ENCODE measurements at places on chromosomes 3 and 15.

DNA sequence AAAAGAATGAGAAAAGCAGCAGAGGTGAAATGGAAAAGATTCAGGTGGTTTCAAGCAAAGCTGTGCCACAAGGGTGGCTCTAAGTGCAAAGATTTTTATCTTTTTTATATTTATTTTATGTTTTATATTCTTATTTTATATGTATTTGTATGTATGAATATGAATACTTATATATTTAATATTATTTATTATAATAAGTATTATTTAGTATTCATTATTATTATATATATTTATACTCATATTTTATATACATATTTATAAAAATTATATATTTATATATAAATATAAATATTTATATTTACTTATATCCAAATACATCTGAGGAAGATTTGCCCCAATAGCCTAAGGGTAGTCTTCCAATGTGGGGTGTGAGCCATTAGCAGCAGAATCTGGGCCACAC is 1002.0 kb downstream of the CADM2 start:
- no peaks in the 10 kb centered on the region for H3K4me1 ChIP-seq
- no peaks in the 10 kb centered on the region for H3K36me3 ChIP-seq
- no peaks in the 10 kb centered on the region for H3K27me3 ChIP-seq
- DNase-seq = no peak

- no peak overlapping the region for H3K4me3 ChIP-seq
- no peaks in the 10 kb centered on the region for H3K36me3 ChIP-seq
- peak; percentile 92 for DNase-seq
- peak overlapping the region; percentile 36 for H3K27ac ChIP-seq
- H3K27me3 ChIP-seq = no peaks in the 10 kb centered on the region
- H3K4me1 ChIP-seq = peaks cover 15% of the 10 kb centered on the region
Observed at GRCh38 chr3:173932624-173933023, 535.1 kb downstream of the NLGN1 start.

GRCh38 chr3:134211797-134212196 is 38.9 kb downstream of the RYK start:
- H3K36me3 ChIP-seq = peaks cover 30% of the 10 kb centered on the region
- H3K4me1 ChIP-seq = no peaks in the 10 kb centered on the region
- peak; percentile 71 for DNase-seq
- H3K4me3 ChIP-seq = no peak overlapping the region
- H3K27ac ChIP-seq = no peak overlapping the region
- no peaks in the 10 kb centered on the region for H3K27me3 ChIP-seq

DNA sequence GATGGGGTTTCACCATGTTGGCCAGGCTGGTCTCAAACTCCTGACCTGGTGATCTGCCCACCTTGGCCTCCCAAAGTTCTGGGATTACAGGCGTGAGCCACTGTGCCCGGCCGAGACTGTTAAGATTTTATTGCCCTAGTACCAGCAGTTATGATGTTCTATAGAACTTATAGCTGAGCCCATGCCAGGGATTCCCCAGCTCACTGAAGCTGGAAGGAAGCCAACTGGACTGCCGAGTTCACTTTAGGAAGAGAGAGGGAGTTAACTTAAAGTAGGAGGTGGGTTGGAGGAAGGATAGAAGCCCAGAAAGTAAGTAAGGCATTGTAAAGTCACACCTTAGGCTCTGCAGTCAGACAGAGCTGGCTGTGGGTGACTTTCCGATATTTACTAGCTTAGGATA is 101.1 kb upstream of the BOC start:
- H3K36me3 ChIP-seq = no peaks in the 10 kb centered on the region
- no peak for DNase-seq
- H3K27ac ChIP-seq = no peak overlapping the region
- no peak overlapping the region for H3K4me3 ChIP-seq
- 0 out of 2 replicates have a peak, but pooled peaks cover 13% of the 10 kb centered on the region for H3K27me3 ChIP-seq

DNA sequence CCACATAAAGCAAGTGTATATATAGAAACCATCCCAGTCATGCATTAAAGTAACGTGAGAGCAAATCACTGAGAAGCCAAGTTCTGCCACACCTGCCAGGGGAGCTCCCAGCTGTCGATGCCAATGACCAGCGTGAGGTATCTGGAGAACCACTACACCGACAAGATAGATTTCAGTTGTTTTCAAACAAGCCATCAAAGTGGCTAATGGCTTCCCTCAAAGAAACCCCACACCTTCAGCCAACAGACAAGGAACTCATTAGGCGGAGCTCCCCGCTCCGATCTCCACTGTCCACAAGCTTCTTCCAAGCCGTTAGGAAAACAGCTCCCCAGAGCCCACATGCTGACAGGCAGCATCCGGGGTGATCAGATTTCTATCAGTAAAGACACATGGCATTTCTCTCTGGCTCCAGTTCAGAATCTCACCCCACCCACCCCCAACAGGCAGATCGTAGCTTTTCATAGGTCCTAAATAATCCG is 54.2 kb upstream of the SPATA12 start:
- H3K36me3 ChIP-seq = no peaks in the 10 kb centered on the region
- H3K4me3 ChIP-seq = no peak overlapping the region
- peaks cover 28% of the 10 kb centered on the region for H3K4me1 ChIP-seq
- DNase-seq = no peak
- H3K27ac ChIP-seq = no peak overlapping the region

DNA sequence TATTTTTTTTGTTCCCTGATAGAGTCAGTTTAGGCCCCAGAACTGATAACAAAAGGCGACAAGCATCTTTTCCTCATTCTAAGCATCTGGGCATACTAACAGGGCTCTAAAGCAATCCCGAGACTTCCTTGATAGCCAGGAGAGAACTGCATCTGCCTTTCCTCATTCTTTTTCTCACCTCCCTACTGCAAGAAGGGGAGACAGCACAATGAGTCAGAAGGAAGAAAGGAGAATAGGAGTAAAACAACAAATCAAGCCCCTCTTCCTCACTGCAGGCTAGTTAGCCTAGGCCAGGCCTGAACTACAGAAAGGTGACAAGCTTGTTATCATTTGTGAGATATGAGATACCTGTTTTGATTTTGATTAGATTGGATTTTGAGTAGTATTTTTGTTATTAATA is 97.9 kb downstream of the NAALADL2 start:
- no peaks in the 10 kb centered on the region for H3K27me3 ChIP-seq
- peak overlapping the region; percentile 51 for H3K27ac ChIP-seq
- H3K4me1 ChIP-seq = peaks cover 62% of the 10 kb centered on the region
- peak; percentile 38 for DNase-seq

- DNase-seq = peak; percentile 96
- peaks cover 37% of the 10 kb centered on the region for H3K4me1 ChIP-seq
- peak overlapping the region; percentile 33 for H3K4me3 ChIP-seq
- H3K27me3 ChIP-seq = no peaks in the 10 kb centered on the region
Observed at GRCh38 chr15:73982222-73982962, 9.7 kb downstream of the STOML1 start.

GRCh38 chr3:140341817-140342403 is 336.0 kb upstream of the TRIM42 start:
- H3K4me1 ChIP-seq = no peaks in the 10 kb centered on the region
- H3K27ac ChIP-seq = no peak overlapping the region
- H3K36me3 ChIP-seq = no peaks in the 10 kb centered on the region
- no peak for DNase-seq
- no peak overlapping the region for H3K4me3 ChIP-seq
- peaks cover 4% of the 10 kb centered on the region for H3K27me3 ChIP-seq

DNA sequence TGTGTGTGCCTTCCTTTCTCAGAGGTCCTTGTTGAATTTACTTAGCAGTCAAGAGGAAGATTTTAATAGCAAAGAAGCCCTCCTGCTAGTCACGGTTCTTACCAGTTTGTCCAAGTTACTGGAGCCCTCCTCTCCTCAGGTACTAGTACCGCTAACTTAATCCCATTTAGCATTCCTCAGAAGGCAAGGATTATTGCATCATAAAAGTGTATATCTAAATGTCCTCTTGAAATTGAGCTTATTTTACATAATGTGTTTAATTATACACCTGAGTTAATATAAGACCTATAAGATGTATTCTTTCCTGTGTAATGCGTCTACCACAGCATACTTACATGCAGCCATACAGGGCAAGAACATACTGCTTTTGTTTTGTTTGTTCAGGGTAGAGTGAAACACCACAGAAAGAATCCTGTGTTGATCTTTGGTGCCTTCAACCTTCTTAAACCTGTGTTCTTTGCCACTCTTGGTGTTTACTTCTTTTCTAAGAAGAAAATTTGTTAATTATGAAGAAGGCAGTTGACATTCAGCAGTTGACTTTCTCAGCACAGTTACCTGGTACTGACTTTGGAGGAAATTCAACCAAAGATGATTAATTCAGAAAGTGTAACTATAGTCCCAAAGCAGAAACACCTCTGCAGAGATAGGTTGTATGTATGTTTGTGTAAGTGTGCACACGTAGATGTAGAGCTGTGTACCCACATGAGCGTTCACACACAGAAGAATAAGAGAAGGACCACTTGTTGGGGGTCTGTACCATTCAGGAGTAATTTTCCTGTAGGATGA is 33.1 kb downstream of the POLG start:
- no peak overlapping the region for H3K4me3 ChIP-seq
- no peak for DNase-seq
- H3K27me3 ChIP-seq = no peaks in the 10 kb centered on the region

DNA sequence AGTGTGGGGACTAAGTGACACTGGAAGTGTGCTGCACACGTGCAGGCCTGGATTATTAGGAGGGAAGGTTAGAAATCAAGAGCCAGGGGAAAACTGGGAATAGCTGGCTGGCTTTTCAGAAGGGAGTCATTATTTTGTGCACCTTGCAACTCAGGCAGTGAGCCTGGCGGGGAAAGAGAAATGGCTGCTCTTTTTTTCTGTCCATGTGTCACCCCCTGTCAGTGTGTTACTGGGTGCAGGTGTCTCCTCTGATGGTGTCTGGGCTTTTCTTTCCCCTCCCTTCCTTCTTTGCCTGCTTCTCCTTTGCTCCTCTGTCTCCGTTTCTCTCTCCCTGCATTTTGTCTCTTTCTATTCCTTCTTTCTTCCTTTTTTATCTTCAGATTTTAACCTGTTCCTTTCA is 130.7 kb downstream of the APBA2 start:
- DNase-seq = no peak
- no peak overlapping the region for H3K4me3 ChIP-seq
- H3K27ac ChIP-seq = no peak overlapping the region
- no peaks in the 10 kb centered on the region for H3K27me3 ChIP-seq
- H3K36me3 ChIP-seq = no peaks in the 10 kb centered on the region
- no peaks in the 10 kb centered on the region for H3K4me1 ChIP-seq

DNA sequence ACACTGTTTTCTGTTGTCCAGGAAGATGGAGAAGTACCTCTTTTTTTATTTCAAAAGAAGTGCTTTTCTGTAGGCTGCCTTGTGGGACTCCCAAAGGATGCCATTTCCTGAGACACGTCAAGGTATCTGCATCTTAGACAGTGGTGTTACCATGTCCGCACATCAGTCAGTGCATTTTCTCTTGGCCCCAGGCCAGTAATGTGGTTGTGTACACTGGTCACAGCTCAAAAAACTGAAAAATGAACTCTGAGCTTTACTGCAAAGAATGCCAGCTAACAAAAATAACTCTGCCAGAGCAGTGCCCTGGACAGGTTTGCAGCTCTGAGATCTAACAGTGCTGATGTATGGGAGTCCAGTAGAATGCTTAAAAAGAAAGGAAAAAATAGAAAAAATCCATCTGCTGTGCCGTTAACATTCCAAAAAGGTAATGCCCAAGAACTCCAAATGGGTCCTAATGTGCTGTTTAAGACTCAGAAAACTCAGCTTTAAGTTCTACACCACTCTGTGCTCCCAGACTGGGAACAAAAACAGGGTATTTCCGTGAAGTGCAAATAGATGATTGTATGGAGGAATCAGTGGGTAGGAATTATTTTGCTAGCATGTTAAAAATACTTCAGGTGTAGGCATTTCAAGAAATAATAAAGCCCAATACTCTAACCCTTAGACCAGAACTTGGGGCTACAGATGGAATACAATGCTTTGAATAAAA is 315.9 kb downstream of the FEZF2 start:
- DNase-seq = no peak
- H3K27me3 ChIP-seq = no peaks in the 10 kb centered on the region
- H3K4me3 ChIP-seq = no peak overlapping the region

DNA sequence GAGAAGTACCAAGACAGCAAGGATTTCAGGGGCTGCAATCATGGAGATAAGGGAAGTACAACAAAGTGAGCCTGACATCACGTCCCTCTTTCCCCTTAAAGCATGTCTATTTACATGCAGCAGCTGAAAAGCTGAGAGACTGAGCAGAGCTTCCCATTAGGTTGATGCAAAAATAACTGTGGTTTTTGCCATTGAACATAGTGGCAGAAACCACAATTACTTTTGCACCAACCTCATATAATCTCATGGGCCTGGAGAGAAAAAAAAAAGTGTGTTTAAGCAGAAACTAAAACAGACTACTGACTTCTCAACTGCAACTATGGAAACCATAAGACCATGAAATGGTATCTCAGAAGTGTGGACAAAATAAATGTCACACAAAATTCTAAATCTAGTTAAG is 48.3 kb downstream of the CCDC12 start:
- H3K27ac ChIP-seq = no peak overlapping the region
- H3K27me3 ChIP-seq = no peaks in the 10 kb centered on the region
- H3K36me3 ChIP-seq = peaks cover 12% of the 10 kb centered on the region
- H3K4me1 ChIP-seq = peaks cover 20% of the 10 kb centered on the region

GRCh38 chr15:90221246-90221900 is 12.4 kb downstream of the CIB1 start:
- H3K36me3 ChIP-seq = no peaks in the 10 kb centered on the region
- no peaks in the 10 kb centered on the region for H3K4me1 ChIP-seq
- no peak overlapping the region for H3K27ac ChIP-seq
- H3K4me3 ChIP-seq = no peak overlapping the region
- DNase-seq = peak; percentile 91

DNA sequence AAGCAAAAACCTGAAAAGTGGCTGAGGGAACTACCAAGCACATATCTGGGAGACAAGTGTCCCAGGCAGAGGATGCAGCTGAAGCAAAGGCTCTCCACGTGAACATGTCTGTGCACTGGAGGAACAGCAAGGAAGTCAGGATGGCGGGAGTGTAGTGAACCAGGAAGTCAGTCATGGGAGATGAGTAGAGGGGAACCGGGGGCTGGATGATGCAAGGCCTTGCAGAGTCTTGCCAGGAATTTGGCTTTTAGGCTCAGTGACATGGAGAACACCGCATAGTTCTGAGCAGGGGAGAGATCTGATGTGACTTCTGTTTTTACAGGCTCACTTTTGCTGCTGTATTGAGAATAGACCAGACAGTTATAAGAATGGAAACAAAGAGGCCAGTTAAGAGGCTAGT is 19.0 kb downstream of the C2CD4A start:
- H3K27ac ChIP-seq = no peak overlapping the region
- no peak overlapping the region for H3K4me3 ChIP-seq
- H3K27me3 ChIP-seq = no peaks in the 10 kb centered on the region
- H3K36me3 ChIP-seq = no peaks in the 10 kb centered on the region

DNA sequence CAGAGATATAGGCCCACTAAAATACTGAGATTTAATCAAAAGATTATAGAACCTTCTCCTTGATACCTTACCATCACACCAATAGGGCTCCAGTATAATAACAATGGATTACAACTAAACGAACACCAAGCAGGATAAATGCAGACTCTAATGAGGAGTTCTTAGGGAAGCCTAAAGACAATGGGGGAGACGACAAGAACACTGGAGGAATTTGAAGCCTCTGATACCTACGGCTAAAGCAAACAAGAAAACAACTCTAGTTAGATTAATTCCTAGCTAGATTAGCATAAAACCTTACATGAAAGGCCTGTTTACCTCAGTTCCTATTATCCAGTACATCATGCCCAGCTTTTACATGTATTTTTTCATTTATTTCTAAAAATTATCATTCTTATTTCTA is 35.1 kb downstream of the NGLY1 start:
- H3K4me1 ChIP-seq = no peaks in the 10 kb centered on the region
- no peak overlapping the region for H3K4me3 ChIP-seq
- H3K27me3 ChIP-seq = no peaks in the 10 kb centered on the region
- DNase-seq = no peak
- peaks cover 40% of the 10 kb centered on the region for H3K36me3 ChIP-seq
- no peak overlapping the region for H3K27ac ChIP-seq

GRCh38 chr3:70716832-70717231 is 404.4 kb upstream of the MDFIC2 start:
- DNase-seq = peak; percentile 67
- peaks cover 5% of the 10 kb centered on the region for H3K4me1 ChIP-seq
- H3K4me3 ChIP-seq = no peak overlapping the region
- H3K27me3 ChIP-seq = no peaks in the 10 kb centered on the region
